ENCODE measurements at places on chromosomes 2 and 18.
A peak's percentile ranks its signal among the peaks of the same experiment; 100 is the strongest.

- no peak for DNase-seq
Measured at GRCh38 chr2:195945056-195945455, 123.6 kb downstream of the DNAH7 start.

DNA sequence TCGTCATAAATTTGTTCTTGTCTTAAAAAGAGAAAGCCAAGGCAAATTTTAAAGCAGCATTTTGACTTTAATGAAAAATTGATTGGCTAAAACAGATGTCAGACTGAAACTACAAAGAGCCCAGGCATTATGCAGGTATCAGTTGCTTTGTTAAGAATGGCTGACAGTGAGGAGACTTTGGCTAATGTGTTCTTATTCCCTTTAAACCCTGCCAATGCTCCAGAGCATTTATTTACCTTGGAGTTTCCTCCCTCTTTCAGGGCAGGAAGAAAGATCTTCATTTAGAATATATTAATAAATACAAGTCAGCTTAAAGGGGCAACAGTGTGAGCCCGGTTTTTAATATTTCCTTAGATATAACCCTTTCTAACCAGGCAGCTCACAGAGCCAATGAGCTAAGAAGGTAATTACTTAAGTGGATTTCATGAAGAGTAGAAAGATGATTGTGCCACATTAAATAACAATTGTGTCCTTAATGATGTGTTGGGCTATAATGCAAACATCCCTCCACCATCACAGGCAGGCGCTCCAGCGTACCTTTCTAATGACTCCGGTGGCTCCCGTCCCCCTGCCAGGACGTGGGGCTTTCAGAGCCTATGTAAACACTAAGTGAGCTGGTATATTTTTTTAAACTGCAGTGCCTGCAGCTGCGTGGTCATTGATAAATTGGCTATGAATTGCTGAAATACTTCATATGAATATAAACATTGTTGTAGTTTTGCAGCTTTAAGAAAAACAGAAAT is 349.4 kb upstream of the POU3F3 start:
- DNase-seq: no peak

DNA sequence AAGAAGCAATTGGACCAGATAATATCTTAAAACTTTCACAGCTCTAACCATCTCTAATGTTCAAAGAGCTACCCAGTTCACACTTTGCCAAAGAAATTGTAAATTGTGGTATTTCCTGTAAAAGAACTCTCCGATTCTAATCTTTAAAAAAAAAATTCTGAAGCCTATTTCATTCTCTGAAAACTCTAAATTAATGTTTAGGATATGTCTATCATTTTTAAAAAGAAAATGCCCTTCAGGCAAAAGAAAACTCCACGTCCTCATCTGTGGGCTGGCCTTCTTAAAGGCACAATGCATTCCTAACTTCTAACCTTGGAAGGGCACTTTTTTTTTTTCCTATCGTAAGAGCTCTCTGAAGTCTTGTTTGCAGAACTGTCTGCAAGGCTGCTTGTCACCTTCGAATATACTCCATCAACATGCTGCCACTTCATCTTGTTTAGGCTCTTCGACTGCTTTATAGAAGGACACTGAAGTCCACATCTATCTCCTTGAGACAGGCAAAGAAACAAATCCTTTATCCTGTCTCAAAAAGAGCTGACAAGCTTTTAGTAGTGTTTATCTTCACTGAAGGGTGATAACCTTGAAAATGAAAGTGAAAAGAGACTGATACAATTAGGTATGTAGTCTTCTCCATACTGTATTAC is 124.3 kb upstream of the SLC39A10 start:
- no peak for DNase-seq

- no peak for DNase-seq
Measured at GRCh38 chr2:218340656-218341055, 16.0 kb upstream of the CATIP start.

GRCh38 chr2:188897096-188897495 is 77.1 kb upstream of the COL3A1 start:
- no peak for DNase-seq

DNA sequence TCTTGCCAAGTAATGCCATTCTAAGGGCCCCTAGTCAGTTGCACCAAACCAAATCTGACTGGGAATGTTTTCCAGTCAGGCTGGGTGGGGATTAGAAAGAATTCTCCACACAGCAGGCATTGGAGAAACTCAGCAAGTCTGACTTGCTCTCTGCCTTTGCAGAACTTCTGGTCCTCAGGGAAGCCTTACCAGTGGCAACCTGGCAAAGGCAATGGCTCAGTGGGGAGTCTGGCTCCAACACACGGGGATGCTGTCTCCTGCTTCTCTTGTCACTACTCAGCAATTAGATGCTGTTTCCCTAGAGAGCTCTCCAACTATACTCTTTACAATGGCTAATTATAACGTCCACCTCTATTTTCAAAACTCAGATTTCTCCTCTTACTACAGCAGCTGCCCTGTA is 810.7 kb downstream of the LRRTM4 start:
- no peak for DNase-seq

DNA sequence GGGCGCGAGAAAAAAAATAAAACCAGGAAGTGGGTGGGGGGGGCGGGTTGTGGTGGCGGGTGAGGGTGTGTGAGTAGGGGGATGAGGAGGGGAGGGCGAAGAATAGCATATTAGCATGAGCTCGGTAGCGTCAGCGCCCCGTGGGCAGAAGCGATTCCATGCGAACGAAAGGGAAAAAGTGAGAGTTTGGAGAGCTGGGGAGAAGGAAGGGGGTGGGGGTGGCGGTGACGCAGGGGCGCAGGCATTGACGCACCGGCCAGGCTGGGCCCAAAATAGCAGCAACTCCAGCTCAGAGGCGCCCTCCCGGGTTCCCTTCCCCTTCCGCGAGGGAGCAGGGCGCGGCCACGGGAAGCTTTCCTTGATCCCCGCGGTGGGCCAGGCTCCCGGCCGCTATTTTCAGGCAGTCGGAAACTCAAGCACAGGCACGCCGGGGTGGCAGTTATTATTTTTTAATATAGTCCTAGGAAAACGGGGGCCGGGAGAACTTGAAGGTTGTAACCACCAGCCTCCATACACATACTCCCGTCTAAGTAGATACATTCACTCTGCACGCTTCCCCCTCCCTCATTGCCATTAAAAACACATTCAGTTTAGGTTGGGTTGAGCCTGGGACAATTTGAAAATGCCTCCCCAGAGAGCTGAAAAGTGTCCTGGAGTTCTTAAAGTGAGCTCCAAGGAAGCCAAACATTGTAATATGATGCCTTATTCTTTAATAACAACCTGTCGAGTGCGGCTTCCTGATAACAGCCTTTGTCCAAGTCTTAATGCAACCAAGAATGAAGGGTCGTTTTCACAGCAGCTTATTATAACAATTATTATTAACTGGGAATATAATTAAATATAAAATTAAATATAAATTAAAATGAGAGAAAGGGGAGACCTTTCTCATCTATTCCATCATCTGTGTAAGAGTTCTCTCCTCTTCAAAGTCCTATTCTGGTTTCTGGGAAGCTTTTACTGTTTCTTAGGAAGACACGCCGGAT is 2.3 kb upstream of the NR4A2 start:
- peak; percentile 79 for DNase-seq

Data from activated CD4-positive, alpha-beta T cell treated with anti-CD3 and anti-CD28 coated beads for 24 hours (primary cell).